GM19239 (cell line): ENCODE measurements at places on chromosomes 16 and 17.
A peak's percentile ranks its signal among the peaks of the same experiment; 100 is the strongest.

- DNase-seq = no peak
Observed at GRCh38 chr17:73196500-73196899, 3.6 kb downstream of the COG1 start.

- no peak for DNase-seq
Observed at GRCh38 chr17:71098071-71098470, 928.7 kb downstream of the KCNJ2 start.

- peak; percentile 68 for DNase-seq
Observed at GRCh38 chr16:1614456-1615102, 2.4 kb downstream of the CRAMP1 start.

- peak; percentile 29 for DNase-seq
Observed at GRCh38 chr17:30173649-30174048, 57.0 kb downstream of the NSRP1 start.

DNA sequence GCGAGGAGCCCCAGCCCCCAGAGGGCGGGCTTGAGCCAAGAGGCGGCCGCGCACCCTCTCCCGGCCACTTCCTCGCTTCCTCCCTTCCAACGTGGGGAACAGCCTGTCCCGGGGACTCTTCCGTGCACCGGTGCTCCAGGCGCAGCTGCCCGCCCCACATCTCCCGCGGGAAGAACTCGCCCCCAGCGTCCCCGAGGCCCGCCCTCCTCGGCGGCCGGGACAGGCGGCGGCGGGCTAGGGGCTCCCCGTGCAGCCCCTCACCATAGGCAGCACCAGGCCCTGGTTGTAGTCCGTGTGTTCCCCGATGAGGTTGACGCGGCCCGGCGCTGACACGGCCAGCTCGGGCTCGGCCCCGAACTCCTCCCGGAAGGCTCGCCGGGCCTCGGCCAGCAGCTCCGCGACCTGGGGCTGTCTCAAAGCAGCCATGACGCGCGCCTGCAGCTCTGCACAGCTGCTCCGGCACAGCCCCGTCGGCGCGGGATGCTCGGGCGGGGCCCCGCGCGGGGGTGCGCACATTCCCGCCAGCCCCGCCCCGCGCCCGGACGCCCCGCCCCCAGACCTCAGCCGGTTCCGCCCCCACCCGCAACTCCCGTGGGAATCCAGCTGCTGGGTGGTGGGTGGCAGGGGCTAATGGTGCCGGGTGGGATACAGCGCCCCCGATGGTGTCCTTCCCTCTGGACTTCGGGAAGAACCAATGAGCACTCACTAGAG lies at the start of gene GALK1:
Gene GALK1 (minus strand): TSS at position 482 of the 711 bp plus-strand sequence. CDS start 56 bp downstream, at position 426.
- peak; percentile 91 for DNase-seq

DNA sequence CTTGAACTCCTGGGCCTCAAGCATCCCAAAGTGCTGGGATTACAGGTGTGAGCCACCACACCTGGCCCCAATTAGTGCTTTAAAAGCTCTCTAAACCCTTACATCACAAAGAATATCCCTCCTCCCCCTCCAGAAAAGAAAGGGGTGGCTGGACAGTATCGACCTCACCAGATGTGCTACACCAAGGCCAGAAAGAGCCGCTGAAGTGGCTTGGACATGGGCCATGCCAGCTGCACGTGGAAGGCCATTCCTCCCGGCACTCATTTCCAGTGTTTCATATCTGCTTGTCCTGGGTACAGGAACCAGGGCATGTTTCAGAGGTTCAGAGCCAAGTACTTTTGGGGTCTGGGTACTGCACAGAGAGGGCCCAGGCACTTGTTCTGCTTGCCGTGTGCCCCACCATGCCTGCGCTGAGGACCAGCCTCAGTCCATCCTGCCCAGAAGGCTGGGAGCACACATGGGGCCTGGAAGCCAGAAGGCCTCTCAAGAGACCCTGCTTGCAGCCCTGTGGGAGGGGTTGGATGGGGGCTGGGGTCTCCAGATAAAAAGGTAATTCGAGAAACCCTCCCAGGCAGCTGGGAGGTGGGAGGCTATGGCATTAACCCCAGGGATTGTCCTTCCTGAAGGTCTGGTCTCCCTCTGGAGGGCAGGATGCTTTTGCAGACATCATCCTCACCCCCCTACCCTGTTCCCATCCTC lies 3.5 kb upstream of the SRRM2 start:
- no peak for DNase-seq

DNA sequence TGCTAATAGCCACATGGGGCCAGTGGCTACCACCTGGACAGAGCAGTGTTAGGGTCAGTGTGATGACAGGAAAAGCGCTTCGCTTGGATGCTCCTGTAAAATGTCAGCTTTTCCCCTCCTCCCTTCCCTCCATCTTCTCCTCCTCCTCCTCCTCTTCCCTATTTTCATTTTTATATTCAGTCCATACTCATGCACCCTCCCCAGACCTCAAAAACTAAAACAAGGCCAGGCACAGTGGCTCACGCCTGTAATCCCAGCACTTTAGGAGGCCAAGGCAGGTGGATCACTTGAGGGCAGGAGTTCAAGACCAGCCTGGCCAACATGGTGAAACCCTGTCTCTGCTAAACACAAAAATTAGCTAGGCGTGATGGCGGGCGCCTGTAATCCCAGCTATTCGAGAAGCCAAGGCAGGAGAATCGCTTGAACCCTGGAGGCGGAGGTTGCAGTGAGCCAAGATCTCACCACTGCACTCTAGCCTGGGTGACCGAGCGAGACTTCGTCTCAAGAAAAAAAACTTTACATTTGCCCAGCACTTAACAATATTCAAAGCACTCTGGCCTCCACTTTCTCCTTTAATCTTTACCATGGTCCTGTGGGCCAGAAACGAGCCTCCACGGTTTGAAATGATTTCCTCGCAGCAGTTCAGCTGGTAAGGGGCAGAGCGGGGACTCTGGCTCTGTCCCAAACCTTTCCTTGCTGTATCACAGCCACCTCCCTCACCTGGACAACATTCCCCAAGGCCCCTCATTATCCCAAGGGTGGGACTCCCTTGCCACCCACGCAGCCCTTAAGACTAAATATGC lies 21.8 kb downstream of the ANKRD40 start:
- no peak for DNase-seq

DNA sequence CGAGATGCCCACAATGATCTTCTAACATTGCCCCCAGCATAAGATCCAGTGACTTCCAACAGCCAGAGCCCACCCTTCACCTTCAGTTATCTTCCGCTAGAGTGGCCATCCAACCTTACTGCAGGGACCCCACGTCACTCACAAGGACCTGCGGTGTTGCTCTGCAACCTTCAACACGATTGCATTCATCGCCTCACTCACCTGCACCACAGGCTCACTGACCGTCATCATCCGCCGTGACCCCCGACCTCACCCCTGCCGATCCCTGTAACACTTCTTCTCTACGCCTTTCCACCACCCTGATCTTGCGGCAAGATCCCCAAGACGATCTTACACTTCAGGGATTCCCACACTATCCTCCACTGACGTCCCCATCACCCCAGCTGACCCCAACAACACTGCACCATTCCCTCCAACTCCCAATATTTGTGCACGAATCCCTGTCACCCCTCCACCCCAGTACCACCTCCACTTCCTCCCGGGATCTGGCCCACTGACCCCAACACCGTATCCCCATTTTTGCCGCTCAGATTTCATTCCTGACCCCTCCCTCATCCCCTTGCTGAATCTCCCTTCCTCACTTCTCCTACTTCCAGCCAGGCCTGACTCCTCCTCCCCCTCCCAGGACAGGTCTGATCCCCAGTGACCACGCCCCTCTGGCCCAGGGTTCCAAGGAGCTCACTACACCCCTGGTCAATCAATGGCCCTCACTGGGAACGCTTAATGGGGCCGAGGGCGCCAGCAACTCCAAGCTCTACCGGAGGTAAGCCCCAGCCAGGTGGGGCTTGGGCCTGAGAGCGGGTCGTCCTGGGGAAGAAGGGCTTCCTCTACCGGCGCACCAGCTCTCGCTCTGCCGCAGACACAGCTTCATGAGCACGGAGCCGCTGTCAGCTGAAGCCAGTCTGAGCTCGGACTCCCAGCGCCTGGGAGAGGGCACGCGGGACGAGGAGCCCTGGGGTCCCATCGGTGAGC lies 7.6 kb downstream of the RUNDC3A start:
- peak; percentile 19 for DNase-seq

GRCh38 chr17:49843774-49844350 lies 4.0 kb downstream of the TAC4 start:
- no peak for DNase-seq

DNA sequence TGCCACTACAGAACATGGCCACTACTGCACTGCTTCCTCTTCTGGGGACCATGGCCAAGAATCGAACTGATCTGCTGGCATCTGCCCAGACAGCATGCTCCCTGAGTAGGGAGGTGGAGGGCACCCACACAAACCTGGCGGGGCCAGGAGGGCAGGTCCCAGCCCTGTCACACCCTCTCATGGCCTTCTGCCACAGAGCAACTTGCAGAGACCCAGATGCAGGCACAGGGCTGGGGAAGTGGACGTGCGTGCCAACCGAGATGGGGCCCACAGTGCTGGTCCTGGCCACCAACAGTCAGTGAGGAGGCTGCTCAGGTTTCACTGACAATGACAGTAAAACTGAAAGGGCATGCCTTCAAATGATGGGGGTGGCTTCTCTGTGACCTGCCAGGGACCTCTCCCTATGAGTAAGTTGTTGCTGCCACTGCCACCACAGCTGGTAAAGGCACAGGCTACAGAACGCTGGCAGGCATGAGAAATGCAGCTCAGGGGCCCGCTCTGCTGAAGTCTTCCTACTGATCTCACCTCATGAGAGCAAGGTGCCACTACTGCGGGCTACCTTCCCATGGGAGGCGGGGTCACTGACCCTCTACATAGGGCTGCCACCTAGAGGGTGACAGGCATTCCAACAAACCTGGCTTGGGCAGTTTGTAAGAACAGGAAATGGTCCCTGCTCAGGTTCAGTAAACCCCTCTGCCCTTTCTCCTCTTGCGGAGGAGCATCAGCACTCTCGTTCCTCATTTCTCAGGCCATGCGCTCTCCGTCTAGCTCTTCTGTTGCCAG lies 15.5 kb downstream of the HIC1 start:
- DNase-seq = peak; percentile 78

DNA sequence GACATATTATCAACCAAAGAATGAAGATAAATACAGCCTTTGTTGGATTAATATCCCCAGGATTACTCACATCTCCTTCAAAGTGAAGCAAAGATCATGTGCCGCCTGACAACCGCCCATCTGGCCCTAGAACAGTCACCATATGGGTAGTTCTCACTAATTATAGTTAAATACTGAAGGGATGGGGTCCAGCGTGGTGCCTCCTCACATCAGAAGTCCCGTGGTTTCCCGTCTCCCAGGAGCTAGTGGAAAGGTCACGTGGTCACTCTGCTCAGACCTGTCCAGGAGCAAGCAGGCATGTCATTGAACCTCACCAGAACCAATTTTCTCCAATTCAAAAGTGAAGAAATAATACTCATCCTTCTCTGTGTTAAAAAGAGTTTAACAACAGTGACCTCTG lies 434.5 kb downstream of the SHISA9 start:
- no peak for DNase-seq

DNA sequence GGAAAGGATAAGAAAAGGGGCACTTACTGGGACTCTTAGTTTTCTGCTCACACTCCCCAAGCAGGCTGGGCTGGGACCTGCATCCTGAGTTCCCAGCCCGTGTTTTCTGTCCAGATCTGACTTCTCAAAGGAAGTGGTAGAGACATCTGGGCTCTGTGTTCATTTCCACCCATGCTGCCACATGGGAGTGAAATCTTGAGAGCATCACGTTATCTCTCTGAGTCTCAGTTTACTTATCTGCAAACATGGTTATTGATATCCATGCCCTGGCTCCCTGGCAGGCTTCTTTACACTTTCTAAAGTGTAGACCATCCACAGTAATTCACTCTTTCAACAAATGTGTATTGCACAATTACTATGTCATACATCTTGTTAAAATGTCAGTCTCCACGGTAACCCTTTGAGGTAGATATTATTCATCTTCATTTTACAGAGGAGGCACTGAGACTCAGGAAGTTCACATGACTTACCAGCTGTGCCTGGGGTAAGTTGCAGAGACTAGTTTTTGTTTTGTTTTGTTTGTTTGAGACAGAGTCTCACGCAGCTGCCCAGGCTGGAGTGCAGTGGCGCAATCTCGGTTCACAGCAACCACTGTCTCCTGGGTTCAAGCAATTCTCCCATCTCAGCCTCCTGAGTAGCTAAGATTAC lies 3.4 kb downstream of the ZNF688 start:
- DNase-seq = no peak

GRCh38 chr16:68146585-68146984 lies 61.4 kb downstream of the NFATC3 start:
- DNase-seq = no peak

- DNase-seq = peak; percentile 55
Observed at GRCh38 chr17:45852535-45853297, 8.0 kb downstream of the SPPL2C start.

GRCh38 chr17:35286120-35286781 lies 43.4 kb downstream of the SLFN5 start:
- DNase-seq = no peak

- DNase-seq = no peak
Observed at GRCh38 chr16:54031107-54031760, 255.4 kb downstream of the IRX3 start.

- no peak for DNase-seq
Observed at GRCh38 chr17:63267846-63268245, 178.3 kb downstream of the CYB561 start.

DNA sequence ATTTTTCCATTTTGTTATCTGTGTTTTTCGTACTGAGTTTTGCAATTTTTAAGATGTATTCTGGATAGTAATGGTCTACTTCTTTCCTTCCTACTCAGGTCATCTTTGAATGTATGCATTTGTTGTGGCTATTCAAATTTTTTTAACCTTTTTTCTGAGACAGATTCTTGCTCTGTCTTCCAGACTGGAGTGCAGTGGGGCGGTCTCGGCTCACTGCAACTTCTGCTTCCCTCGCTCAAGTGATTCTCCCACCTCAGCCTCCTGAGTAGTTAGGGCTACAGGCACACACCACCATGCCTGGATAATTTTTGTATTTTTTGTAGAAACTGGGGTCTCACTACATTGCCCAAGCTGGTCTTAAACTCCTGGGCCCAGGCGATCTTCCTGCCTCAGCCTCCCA lies 33.6 kb downstream of the VPS35L start:
- no peak for DNase-seq

GRCh38 chr17:53749178-53749577 lies 73.5 kb upstream of the KIF2B start:
- no peak for DNase-seq

DNA sequence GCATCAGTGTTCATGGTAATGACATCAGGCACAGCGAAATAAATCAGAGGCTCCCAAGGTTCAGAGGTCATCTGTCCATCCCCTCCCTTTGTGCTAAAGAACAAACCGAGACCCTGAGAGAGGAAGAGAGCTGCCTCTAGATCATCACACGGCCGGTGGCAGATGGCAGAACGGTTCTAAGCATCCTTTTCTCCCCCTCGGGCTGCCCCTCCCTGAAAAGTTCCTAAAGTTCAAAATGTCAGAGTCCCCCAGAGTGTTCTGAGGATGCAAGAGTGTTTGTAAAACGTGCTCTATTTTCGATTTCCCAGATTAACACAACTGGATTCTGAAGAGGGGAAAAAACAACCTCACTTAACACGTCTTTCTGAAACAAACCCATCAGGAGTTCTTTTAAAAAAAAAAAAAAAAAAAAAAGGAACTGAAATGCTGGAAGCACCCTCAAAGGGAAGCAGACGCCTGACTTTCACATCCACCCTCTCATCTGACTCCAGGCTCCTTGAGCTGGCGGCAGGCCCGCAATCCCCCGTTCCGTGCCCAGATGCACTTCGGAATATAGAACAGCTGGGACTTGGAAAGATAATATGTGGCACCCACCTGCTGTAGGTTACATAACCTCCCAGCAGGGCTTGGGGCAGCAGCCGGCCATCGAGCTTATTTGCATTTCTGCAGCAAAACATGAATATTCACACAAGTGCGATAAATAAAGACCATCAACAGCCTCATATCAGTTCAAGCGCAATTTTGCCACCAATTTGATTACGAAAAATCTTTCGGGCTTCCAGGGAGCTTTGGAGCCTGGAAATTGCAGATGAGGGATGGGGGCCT lies 115.5 kb upstream of the SMURF2 start:
- DNase-seq = no peak

GRCh38 chr16:10791048-10791447 lies 27.5 kb downstream of the TVP23A start:
- DNase-seq = no peak
